ENCODE measurements at places on chromosomes 2 and 18. TPM values are rescaled to one million over a fixed set of nuclear protein-coding genes. Genes with fewer than 3 reads are reported as not detected.

DNA sequence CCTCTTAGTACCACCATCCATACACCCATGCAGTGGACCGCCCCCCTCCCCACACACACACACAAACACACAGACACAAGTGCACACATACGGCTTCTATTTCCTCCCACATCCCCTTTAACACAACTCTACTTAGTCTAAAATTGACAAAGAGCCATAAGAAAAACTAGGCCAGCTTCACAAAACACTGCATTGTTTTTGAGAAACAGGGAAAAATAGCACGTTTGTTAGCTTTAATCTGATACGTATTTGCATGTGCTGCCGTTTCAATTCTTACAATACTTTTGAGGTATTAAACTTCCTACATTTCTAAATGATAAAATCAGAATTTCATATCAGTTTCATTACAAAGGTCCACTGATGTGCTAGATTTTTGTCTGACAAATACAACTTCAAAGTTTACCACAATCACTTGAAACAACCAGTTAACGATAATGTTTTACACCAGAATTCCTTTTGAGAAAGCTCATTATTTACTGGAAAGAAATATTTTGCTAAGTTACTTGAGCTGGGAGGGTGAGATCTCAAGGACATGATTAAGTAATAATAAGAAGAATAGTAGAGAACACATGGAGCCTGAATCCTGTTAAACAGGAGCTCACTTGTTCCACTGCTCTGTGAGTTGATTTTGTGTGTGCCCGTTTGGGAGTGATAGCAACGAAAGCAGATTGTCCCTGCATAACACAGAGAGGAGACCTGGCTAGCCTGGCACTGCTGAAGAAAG is 74.5 kb downstream of the MOGAT1 start:
- H3K4me1 ChIP-seq: peaks cover 8% of the 10 kb centered on the region
- no peaks in the 10 kb centered on the region for H3K36me3 ChIP-seq
- H3K27me3 ChIP-seq: no peaks in the 10 kb centered on the region

- H3K36me3 ChIP-seq: no peaks in the 10 kb centered on the region
- no peak overlapping the region for H3K4me3 ChIP-seq
- DNase-seq: no peak
- H3K27ac ChIP-seq: no peak overlapping the region
These were observed 2067.7 kb downstream of the SUCLG1 start for GRCh38 chr2:82391386-82391785.

DNA sequence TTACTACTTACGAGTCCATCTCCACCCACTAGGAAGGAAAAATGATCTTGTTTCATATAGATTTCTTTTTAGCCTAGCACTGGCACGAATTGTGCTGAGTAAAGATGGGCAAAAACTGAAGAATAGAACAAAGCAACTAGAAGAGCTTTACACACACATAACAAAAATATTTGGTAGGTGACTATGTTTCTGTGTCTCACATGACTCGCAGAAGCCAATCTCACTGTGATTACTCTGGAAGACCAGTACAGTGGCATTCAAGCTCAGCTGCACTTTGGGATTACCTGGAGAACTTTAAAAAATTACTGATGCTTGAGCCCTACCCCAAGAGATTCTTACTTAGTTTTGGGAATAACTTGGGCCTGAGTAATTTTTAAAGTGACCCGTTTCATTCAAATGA is 378.7 kb downstream of the METTL4 start:
- H3K4me1 ChIP-seq: no peaks in the 10 kb centered on the region
- H3K27ac ChIP-seq: no peak overlapping the region
- no peaks in the 10 kb centered on the region for H3K36me3 ChIP-seq
- H3K27me3 ChIP-seq: no peaks in the 10 kb centered on the region

DNA sequence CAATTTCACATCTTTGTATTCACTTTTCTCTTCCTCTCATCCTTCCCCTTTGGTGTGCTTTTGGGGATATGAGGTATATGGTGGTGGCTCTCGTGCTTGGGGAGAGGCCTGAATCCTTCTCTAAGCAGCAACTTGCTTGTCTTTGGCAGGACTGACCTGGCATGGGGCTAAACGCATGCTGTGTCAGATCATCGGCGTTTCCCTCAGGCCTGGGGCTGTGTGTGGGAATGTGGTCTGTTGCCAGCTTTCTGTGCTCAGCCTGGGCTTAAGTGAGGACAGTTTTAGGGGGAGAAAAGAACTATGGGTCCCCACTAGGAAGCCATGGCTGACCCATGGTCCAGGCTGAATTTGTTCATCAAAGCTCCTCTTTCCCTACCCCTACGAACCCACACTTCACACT is 60.7 kb downstream of the TET3 start:
- peaks cover 6% of the 10 kb centered on the region for H3K36me3 ChIP-seq
- peak; percentile 40 for DNase-seq
- no peak overlapping the region for H3K4me3 ChIP-seq
- H3K4me1 ChIP-seq: no peaks in the 10 kb centered on the region

- peaks cover 2% of the 10 kb centered on the region for H3K4me1 ChIP-seq
- no peak overlapping the region for H3K4me3 ChIP-seq
- H3K27me3 ChIP-seq: no peaks in the 10 kb centered on the region
- H3K36me3 ChIP-seq: no peaks in the 10 kb centered on the region
- no peak for DNase-seq
These were observed 81.7 kb downstream of the ACSL3 start for GRCh38 chr2:222942561-222942960.

GRCh38 chr2:73700131-73700611 is 37.0 kb downstream of the TPRKB start:
- H3K27ac ChIP-seq: no peak overlapping the region
- DNase-seq: no peak
- no peak overlapping the region for H3K4me3 ChIP-seq

- H3K4me3 ChIP-seq: no peak overlapping the region
- no peak for DNase-seq
- no peaks in the 10 kb centered on the region for H3K27me3 ChIP-seq
- H3K36me3 ChIP-seq: no peaks in the 10 kb centered on the region
- no peak overlapping the region for H3K27ac ChIP-seq
These were observed 176.8 kb upstream of the VRK2 start for GRCh38 chr2:57869758-57870344.

GRCh38 chr2:66573416-66573815 is 138.5 kb downstream of the MEIS1 start:
- DNase-seq: no peak
- H3K4me3 ChIP-seq: peak overlapping the region; percentile 45
- H3K27ac ChIP-seq: peak overlapping the region; percentile 83
- H3K4me1 ChIP-seq: peaks cover 30% of the 10 kb centered on the region
- H3K36me3 ChIP-seq: peaks cover 9% of the 10 kb centered on the region

- H3K27me3 ChIP-seq: no peaks in the 10 kb centered on the region
- no peaks in the 10 kb centered on the region for H3K36me3 ChIP-seq
- peak overlapping the region; percentile 77 for H3K4me3 ChIP-seq
- peak; percentile 79 for DNase-seq
- peak overlapping the region; percentile 97 for H3K27ac ChIP-seq
These were observed 1.4 kb downstream of the RPRD1A start for GRCh38 chr18:36066001-36066400.

GRCh38 chr18:612156-612555 is 15.4 kb downstream of the CLUL1 start:
- peaks cover 3% of the 10 kb centered on the region for H3K27me3 ChIP-seq
- H3K27ac ChIP-seq: no peak overlapping the region
- no peak for DNase-seq
- no peak overlapping the region for H3K4me3 ChIP-seq

DNA sequence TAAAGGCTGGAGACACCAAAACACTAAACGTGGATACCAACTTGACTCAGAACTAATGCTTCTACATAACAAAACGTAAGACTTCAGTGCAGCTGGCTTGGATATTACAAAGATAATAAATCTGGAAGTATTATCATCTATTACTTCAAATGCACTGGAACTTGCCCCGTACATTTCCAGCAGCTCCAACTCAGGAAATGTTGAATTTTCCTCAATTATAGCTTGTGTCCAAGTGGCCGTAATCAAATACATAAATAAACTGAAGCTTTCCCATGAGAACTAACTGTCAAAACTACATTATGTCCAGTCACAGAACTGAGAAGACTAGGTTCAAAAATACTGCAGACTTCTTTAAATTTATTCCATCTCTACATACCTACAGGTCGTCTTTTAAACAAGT is 6.2 kb downstream of the PDE1A start:
- H3K4me3 ChIP-seq: no peak overlapping the region
- no peak overlapping the region for H3K27ac ChIP-seq
- no peaks in the 10 kb centered on the region for H3K36me3 ChIP-seq
- H3K27me3 ChIP-seq: no peaks in the 10 kb centered on the region
- H3K4me1 ChIP-seq: no peaks in the 10 kb centered on the region
- DNase-seq: no peak

- H3K4me3 ChIP-seq: no peak overlapping the region
- H3K36me3 ChIP-seq: no peaks in the 10 kb centered on the region
- DNase-seq: peak; percentile 60
- H3K27ac ChIP-seq: no peak overlapping the region
These were observed 297.1 kb downstream of the ARHGAP15 start for GRCh38 chr2:143426296-143426695.

GRCh38 chr2:43576981-43577892 is 18.6 kb downstream of the THADA start:
- no peaks in the 10 kb centered on the region for H3K4me1 ChIP-seq
- peaks cover 3% of the 10 kb centered on the region for H3K36me3 ChIP-seq
- H3K27ac ChIP-seq: no peak overlapping the region
- peak; percentile 84 for DNase-seq
- H3K27me3 ChIP-seq: no peaks in the 10 kb centered on the region
- no peak overlapping the region for H3K4me3 ChIP-seq

GRCh38 chr2:181776336-181776735 is 96.0 kb upstream of the NEUROD1 start:
- no peak for DNase-seq
- no peaks in the 10 kb centered on the region for H3K36me3 ChIP-seq
- H3K27ac ChIP-seq: no peak overlapping the region
- no peak overlapping the region for H3K4me3 ChIP-seq

DNA sequence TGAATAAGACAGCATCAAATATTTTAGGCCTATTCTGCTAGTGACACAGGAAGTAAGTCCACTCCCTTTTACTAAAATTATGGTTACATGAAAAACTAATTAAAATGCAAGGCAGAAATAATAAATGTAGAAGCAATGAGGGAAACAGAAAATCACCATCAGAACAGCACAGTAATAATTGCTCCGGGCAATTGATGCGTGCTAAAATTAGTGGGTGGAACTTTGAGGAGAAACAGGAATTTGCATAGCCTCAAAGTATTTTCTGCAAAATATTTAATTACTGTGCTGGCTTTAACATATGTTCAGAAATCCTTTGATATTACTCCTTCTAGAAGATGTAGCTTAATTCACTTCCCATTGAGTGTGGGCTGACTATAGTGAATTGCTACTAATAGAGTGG is 654.3 kb upstream of the RAB6C start:
- H3K27ac ChIP-seq: no peak overlapping the region
- H3K27me3 ChIP-seq: no peaks in the 10 kb centered on the region
- H3K36me3 ChIP-seq: no peaks in the 10 kb centered on the region

- no peaks in the 10 kb centered on the region for H3K4me1 ChIP-seq
- DNase-seq: peak; percentile 59
- H3K4me3 ChIP-seq: no peak overlapping the region
These were observed 32.6 kb downstream of the CNGA3 start for GRCh38 chr2:98378901-98379300.

DNA sequence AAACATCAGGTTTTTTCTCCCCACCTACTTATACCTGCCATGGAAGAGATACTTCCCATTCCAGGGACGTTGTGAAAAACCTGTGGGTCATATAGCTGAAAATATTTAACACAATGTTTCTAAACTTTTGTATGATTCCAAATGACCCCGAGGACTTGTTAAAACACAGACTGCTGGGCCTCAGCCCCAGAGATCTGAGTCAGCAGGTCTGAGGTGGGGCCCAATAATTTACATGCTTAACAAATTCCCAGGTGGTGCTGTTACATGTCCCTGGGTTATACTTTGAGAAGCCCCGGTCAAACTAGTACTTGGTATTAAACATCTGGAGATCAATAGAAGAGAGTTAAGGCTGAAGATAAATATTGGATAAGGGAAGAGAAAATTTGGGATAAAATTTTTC is 71.4 kb upstream of the FRZB start:
- H3K36me3 ChIP-seq: no peaks in the 10 kb centered on the region
- H3K4me3 ChIP-seq: no peak overlapping the region
- H3K27ac ChIP-seq: no peak overlapping the region
- no peaks in the 10 kb centered on the region for H3K4me1 ChIP-seq
- no peak for DNase-seq
- no peaks in the 10 kb centered on the region for H3K27me3 ChIP-seq

DNA sequence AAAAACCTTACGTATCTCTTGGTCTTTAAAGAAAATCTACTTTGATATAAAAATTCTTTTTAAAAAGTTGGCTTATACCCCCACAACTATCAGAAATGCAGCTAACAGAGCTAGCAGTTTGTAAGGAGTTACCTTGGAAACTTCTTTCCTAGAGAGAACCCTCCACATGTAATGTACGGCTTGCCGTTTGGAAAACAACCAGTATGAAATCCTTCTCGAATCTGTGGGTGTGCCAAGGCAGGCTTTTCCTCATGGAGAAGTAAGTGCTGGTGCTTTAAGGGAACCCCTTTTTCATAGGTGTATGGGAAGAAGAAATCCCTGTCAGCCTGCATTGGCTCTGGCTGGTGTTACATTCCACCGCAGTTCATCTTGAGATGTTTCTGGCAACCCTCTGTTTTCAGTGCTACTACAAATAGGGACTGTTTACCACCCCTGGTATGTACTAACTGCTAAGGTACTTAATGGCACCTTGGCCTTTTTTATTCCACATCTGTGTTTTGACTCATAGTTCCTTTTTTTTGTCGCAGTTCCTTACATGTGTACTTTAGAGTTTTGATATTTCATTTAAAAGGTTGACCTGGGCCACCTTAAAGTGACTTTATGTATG is 248.4 kb downstream of the FHOD3 start:
- no peaks in the 10 kb centered on the region for H3K27me3 ChIP-seq
- H3K36me3 ChIP-seq: no peaks in the 10 kb centered on the region
- H3K4me1 ChIP-seq: no peaks in the 10 kb centered on the region
- H3K4me3 ChIP-seq: no peak overlapping the region
- DNase-seq: no peak
- H3K27ac ChIP-seq: no peak overlapping the region

DNA sequence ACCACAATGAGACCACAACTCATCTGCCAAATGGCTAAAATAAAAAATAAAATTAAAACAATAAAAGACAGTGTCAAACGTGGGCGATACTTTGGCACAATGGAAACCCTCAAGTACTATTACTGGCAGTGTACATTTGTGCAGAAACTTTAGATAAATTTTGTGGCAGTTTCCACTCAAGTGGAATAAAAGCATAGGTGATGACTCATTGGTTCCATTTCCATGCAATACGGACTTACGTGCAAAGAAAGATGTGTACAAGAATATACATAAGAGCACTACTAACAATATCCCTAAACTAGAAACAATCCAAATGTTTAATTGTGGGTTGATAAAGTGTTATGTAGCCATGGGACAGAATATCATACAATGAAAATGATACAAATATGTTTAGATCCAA is 259.0 kb upstream of the HNMT start:
- H3K4me3 ChIP-seq: no peak overlapping the region
- H3K27me3 ChIP-seq: no peaks in the 10 kb centered on the region
- DNase-seq: peak; percentile 55
- no peak overlapping the region for H3K27ac ChIP-seq
- no peaks in the 10 kb centered on the region for H3K36me3 ChIP-seq

GRCh38 chr2:177413703-177414102 is 21.1 kb downstream of the AGPS start:
- no peak overlapping the region for H3K27ac ChIP-seq
- H3K4me3 ChIP-seq: no peak overlapping the region
- no peak for DNase-seq
- H3K4me1 ChIP-seq: no peaks in the 10 kb centered on the region

GRCh38 chr2:233007739-233008138 is 5.3 kb downstream of the NGEF start:
- peak; percentile 18 for DNase-seq
- peaks cover 5% of the 10 kb centered on the region for H3K27me3 ChIP-seq
- no peaks in the 10 kb centered on the region for H3K36me3 ChIP-seq
- no peaks in the 10 kb centered on the region for H3K4me1 ChIP-seq

Gene RPE
- total RNA-seq: 81.3 TPM

Gene ACTG2
- total RNA-seq: 4.1 TPM

Gene MAP4K3
- 40.8 TPM for total RNA-seq

Gene GALNT3
- total RNA-seq: 0.66 TPM

Gene RGPD4
- total RNA-seq: not detected

Gene CHRNG
- total RNA-seq: not detected
